Mesothelial cell of epicardium (in vitro differentiated cells): ENCODE measurements at places on chromosomes 12 and 14.
A peak's percentile ranks its signal among the peaks of the same experiment; 100 is the strongest.

DNA sequence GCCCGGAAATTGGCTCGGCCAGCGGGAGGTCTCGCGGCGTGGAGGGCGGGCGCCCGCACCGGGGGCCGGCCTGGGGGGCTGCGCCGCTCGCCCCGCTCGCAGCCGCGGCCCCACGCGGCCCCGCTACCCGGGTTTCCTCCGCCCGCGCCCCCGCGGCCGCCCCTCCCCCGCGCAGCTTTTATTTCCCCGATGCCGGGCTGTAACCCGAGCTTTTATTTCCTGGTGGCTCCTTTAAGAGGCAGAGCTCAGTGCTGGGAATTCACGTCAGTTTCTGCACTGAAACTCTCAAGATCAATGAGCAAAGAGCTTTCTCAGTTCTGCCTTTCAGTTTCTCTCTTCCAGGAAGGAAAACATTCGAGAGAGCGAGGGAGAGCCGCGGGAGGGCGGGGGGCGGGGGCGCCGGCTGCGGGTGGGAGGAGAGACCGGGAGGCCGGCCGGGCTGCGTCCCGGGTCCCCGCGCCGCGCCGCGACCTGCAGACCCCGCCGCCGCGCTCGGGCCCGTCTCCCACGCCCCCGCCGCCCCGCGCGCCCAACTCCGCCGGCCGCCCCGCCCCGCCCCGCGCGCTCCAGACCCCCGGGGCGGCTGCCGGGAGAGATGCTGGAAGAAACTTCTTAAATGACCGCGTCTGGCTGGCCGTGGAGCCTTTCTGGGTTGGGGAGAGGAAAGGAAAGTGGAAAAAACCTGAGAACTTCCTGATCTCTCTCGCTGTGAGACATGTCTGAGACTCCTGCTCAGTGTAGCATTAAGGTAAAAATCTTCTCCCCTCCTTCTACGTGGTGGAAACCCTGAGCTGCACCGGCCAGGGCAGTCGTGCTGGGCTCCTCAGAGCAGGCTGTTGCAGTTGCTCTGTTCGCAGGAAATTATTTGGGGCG is at the start of gene ETV6:
Gene ETV6 (plus strand): TSS at position 262 of the 873 bp plus-strand sequence. CDS start 454 bp downstream, at position 716.
- peak; percentile 78 for DNase-seq

DNA sequence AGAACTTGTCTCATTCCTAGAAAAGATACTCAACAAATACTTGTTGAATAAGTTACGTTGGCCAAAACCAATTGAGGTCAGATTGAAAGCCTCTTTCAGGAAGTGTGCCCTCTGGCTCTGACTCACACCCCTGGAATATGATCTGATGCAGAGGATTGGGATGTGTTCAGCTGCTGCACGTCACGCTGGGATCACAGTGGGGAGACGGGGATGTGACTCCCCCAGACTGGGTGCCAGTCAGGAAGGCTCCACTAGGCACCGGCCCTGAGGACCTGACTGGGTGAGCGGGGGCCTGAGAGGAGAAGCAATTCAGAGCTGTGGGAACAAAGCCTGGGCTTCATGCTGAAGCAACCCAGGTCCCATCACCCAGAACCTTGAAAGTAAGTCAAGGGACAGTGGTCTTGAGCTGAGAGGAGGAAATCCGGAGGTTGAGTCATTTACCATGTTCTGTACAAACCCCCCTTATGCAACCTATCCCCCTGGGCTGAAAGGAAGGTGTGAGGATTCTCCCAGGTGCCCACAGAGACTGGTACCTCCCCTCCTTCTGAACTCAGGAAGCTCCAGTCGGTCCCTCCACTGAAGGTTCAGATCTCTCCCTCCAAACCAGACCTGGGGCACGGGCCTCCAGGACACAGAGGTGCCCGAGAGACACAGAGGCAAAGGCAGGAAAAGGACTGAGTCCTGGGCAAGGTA is 3.9 kb downstream of the CEBPE start:
- DNase-seq, result no peak

- no peak for DNase-seq
Observed at GRCh38 chr12:111823891-111824290, 18.1 kb upstream of the MAPKAPK5 start.

DNA sequence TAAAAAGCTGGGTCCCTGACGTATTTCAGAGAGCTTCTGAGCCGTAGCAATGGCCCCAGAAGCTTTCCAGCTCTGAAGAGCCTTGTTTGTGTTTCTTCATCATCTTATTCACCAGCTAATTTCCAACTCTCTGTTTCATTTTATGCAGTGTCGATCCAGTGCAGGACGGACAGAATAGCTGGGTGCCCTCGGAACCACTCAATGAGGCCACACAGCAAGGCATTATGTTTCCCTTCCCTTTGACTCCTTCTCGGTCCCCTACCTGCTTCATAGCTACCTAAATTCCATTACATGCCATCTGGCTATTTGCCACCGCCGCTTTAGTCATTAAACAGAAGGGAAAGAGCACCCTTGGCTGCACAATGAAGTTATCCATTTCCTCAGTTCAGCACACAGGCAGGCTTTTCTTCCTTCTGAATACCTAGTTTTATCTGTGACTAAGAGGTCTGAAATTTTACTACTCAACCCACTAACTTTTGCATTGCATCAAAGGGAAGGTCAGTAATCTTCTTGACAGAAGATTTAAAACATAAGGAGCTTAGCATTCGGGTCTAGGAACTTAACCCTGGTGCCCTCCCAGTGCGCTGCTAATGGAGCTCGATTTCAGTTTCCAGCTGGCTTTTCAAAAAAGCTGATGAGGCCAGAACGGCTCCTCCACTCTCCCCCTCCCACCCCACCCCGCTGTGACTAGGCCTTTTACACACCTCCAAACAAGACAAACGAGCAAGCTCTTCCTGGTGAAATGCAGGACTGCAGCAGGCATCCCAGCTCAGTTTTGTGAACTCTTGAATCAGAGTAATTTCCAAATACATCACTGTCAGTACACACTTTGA is 176.8 kb downstream of the GXYLT1 start:
- DNase-seq, result no peak

DNA sequence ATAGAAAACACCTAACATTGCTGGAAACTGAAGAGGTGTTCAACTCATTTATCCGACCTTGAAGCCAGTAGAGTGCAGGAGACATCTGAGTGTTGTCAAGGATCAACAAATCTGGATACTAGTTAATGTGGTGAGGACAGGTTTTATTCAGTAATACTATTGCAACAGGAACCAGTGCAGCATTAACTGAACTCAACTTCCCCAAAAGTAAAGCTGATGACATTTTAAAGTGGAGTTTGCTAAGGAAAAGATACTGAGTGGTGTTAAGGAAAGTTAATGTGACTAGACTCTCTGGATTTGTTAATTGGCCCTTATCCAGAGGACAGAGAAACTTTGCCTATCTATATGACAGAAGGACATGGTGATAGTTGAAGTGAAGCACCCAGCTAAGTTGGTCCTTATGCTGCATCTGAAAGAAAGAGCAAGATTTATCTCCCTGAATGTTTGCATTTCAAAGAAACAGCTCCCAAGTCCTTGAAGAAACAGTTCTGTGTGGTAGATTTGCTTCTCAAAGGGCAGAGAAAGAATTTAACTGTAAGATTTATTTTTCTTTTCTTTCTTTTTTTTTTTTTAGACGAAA is 1.2 kb upstream of the CLEC7A start:
- no peak for DNase-seq

DNA sequence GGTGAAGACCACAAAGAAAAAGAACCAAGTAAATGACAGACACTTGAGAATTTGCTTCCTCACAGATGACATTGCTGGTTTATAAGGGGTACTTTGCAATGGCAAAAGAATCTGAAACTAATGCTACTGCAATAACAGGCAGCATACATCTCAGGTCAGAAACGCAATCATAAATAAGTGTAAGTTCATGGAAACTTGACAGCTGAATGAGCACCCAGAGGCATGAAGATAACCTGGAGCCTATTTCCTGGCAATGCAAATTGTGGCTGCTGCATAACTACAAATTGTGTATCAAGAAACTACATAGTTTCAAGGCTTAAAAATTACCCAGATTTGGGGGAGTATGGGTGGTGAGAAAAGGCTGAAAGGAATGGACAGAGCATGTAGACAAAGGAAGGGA is 8.5 kb upstream of the MYO1A start:
- DNase-seq, result no peak

- DNase-seq, result no peak
Observed at GRCh38 chr12:51669271-51669670, 78.2 kb downstream of the SCN8A start.

GRCh38 chr12:19230896-19231295 is 101.4 kb downstream of the PLEKHA5 start:
- no peak for DNase-seq

DNA sequence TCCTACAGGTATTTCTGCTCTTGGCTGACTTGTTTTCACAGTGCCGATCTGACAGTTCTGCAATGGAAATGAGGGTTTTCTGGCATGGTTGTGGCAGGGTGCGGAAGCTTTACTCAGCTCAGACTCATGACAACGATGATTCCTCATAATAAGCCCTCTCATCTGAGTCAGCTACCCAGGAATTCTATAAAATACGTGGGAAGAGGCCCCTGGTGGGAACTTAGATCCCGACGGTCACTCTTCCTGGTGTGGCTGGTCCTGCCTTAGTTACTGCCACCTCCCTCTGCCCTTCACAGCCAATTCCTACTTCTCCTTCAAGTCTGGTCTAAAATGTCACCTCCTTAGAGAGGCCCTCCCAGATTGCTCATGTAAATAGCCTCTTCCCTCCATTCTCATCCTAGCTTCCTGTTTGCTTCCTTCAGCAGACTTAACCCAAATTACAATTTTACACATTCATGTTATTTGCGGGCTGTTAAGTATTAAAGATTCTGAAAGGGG is 104.2 kb upstream of the MAP1LC3B2 start:
- no peak for DNase-seq

GRCh38 chr12:45235087-45236025 is 19.5 kb downstream of the ANO6 start:
- no peak for DNase-seq
